ENCODE measurements at places on chromosomes 2 and 18.
A peak's percentile ranks its signal among the peaks of the same experiment; 100 is the strongest.

DNA sequence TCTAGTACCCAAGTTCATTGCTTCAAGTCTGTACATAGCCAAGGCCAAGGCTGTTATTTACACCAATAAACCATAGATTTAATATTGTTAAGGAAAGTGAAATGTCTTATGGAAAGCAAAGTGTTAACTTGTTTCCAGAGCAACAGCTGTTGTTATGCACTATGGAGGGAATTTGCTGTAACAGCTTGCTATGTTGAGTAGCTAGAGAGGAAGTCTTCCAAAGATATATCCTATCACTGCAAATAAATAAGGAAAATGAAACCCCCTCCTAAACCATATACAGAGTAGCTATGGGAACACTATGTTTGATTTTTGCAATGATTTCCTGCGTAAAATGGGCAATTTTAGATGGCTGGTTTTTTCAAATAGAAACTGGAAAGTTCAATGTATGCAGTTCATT, 21.1 kb downstream of the TMEM182 start:
- no peak for DNase-seq

DNA sequence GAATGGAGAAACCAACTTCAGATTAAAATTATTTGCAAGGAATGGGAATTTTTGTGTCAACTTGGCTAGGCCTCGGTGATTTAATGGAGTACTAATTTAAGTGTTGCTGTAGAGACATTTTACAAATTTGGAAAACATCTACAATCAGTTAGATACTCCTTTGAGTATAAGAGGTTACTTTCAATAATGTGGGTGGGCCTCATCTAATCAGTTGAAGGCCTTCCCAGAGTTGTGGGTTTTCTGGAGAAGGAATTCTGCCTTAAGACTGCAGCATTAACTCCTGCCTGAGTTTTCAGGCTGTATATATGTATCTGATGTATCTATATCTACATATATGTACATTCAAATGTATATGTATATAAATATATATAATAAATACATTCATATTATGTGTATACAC, 47.6 kb upstream of the ABCA12 start:
- DNase-seq: no peak

DNA sequence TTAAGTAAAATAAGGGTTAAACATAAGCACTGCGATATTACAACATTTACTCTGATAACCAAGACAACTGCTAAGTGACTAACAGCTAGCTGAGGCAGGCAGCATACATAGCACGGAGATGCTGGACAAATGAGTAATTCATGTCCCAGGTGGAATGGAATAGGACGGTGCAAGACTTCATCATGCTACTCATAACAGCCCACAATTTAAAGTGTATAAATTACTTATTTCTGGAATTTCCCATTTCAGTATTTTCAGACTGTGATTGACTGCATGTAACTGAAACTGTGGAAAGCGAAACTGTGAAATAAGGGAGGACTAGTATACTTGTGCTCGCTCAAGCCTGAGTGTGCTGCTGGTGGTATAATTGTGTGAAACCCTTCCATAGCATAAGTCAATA, 12.9 kb downstream of the IER3IP1 start:
- DNase-seq: peak; percentile 61

DNA sequence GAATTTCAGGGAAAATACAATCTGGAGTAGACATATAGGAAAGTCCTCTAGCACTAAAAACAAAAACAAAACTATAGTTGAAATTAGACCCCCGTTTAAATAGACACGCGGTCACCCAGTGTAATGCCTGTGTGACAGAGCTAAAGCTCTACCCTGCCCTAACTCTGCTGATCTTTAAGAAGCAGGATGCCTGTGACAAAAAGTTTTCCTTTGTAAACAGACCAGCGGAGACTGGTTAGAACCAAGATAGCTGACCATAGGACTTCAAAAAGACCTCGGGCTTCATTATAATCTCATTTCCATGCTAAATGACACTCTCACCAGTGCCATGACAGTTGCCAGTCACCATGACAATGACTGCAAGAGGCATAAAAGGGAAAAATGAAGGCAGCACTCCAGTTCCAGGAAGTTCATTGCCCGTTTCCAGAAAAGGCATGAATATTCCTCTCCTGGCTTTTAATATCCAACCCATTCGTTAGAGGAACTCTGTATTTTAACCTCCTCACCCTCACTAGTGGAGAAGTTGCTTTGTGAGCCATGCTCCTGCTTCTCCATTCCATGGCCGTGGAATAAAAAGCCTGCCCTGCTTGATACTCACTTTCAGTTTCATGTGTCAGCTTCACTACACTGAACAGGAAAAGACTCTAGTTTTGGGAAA, 157.2 kb upstream of the COPS8 start:
- DNase-seq: no peak

GRCh38 chr18:58570360-58571064, 58.4 kb downstream of the ALPK2 start:
- no peak for DNase-seq

DNA sequence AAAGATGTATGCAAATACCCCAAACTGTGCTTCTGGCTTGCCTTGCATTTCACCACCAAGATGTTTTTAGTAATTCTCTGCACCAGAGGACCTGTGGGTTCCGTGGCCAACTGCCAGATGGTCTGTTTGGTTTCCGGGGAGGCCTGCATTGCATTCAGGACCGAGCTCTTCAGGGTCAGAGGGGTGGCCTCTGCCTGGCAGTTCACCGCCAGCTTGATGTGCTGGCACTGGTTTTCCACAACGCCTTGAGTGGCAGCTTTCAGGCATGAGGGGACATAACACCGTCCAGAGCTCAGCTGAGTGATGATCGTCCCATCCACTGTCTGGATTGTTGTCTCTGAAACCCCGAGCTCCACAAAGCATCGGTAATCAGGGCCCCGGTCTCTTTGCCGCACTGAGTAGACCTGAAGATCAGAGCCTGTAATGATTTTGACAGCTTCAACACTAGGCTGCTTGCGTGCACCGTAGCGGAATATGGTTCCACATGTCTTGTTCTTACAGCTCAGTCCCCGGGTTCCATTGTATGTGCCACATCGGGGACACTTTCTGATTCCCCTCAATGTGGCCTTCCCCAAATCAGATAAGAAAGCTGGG, 9.4 kb downstream of the C2orf42 start:
- no peak for DNase-seq

- DNase-seq: no peak
Observed at GRCh38 chr2:107001062-107001461, 115.1 kb upstream of the ST6GAL2 start.

GRCh38 chr2:17581831-17582230, 41.3 kb downstream of the VSNL1 start:
- DNase-seq: no peak

GRCh38 chr2:157995117-157995516, 106.6 kb upstream of the UPP2 start:
- no peak for DNase-seq

- DNase-seq: no peak
Observed at GRCh38 chr2:204064119-204064518, 127.6 kb downstream of the ICOS start.

- no peak for DNase-seq
Observed at GRCh38 chr2:103437161-103437560, 675.3 kb downstream of the TMEM182 start.

DNA sequence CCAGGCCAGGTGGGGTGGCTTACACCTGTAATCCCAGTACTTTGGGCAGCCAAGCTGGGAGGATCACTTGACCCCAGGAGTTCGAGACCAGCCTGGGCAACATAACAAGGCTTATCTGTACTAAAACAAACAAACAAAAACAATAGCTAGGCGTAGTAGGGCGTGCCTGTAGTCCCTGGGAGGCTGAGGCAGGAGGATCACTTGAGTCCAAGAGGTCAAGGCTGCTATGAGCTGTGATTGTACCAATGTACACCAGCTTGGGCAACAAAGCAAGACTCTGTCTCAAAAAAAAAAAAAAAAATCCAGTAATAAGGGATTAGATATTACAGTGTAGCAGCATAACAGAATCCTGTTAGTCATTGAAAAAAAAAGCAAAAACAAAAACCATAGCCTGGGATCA, 223.2 kb upstream of the FOSL2 start:
- no peak for DNase-seq

DNA sequence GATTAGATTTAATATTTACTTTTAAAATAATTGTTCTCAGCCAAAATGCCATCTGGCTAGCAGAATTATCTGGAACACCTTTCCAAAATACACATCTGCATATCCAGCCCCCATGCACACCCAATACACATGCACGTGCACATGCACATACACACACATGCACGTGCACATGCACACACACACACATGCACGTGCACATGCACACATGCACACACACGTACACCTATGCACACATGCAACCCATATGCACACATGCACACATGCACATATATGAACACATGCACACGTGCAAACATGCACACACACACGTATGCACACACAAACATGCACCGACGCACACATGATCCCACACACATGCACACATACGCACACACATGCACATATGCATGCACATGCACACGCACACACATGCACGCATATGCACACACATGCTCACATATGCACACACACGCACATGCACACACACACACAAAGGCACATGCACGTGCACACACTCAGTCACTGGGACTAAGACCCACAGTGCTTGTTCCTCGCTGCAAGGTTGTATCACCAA, 53.5 kb downstream of the COPS8 start:
- no peak for DNase-seq

- DNase-seq: no peak
Observed at GRCh38 chr2:112153179-112153490, 14.9 kb downstream of the FBLN7 start.

- DNase-seq: no peak
Observed at GRCh38 chr2:10404324-10405143, 43.6 kb downstream of the ODC1 start.

DNA sequence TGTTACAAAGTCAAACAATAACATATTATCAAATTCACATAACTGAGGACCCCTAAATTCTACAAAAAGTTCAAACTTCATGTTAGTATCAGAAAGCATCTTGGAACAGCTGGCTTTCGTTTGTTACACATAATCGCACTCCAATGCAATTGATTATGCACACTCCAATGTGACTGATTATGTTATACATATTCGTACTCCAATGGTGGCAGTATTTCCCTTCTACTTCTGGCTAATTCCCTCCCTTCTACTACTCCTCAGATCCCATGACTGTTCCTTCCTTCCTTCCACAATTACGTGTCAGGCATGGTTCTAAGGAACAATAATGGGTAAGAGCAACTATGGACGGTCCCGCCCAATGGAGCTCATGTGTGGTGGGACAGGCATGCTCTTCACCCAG, 137.1 kb upstream of the CCDC150 start:
- DNase-seq: no peak

GRCh38 chr18:57846258-57846657, 43.1 kb upstream of the ATP8B1 start:
- peak; percentile 3 for DNase-seq

DNA sequence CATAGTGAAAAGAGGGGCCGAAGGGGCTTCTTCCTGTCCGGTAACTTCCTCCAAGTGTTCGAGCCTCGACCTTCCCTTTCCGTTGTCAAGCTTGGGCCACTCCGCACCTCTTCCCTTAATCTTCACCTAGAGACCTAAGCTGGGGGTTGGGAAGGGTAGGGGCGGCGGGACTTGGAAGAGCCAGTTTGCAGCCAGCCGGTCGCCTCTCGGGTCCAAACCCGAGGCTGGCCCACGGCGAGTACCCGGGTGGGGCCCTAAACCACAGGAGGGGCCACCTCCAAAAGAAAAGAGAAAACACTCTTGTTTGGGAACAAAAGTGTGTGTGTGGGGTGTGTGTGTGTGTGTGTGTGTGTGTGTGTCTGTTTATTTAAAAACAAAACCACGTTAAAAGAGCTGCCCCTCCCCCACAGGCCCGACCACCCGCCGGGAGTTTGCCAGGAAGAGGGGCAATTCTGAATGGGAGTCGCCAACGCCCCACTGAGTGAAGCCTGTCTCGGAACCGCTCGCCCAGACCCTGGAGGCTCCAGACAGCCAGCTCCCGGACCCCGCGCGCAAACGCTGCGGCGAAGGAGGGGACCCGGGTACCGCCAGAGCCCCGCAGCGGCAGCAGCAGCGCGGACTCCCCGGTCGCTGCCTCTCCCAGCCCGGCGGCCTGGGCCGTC, 488 bp upstream of the RHOB start:
- no peak for DNase-seq

GRCh38 chr2:61909116-61909515, 3.6 kb downstream of the COMMD1 start:
- no peak for DNase-seq

DNA sequence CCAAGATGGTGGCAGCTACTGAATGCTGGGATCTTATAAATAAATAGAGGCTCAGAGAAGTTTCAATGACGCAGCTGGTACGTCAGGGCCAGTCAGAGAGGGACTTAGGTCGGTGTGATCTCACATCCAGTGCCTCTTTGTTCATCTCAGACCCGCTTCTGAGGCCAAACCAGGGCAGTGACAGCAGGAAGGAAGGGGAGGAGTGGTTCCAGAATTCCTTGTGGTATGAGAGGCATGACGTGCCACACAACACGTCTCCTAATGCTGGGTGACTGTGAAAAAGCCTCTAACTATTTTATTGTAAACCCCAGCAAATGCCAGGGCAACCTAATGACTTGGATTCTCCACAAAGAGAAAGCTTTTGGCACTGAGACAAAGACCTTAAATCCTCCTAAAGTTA, 423.3 kb downstream of the LPIN1 start:
- peak; percentile 50 for DNase-seq

DNA sequence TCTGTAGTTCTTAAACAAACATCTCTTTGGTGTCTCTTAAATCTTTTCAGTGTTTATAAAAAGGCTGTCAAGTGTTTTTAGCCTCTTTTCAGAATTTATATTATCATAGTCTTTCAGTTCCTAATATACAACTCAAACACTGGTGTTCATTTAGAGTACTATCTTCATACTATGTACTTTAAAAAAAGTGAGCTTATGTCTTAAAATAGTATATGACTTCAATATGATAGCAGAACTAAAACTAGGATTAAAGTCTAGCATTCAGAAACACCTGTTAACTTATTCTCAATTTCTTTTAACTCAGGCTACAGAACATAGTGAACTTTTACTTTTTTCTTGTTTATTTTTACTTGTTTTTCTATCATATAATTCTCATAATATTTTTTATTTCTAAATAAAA, 14.7 kb upstream of the IKZF2 start:
- DNase-seq: no peak

DNA sequence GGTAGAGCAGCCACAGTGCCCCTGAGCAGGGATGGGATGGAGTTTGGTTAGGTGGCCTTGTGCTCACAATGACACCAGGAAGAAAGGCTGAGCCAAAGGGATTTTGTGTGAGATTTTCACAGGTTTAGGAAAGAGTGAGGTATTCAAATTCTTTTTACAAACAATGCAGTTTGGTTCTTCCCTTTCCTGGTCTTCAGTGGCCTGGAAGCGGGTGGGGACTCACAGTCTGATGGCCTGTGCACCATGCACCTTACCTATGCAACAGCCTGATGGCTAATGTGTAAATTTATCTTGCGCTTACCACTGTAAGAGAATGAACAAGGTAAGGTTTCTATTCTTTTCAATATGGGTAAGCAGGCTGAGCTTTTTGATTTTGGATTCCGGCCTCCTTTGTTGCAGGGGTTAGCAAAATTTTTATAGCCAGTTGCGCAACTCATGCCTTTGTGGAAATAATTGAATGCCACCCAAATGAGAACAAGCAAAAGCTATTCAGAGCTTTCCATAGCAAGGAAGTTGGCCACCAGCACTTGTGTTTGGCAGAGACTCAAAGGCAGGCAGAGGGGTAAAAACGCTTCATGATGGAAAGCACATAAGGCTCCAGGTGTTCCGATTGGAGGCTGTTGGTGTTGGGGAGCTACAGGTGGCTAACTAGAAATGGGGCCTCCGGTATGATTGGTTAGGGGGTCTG, 23.8 kb upstream of the IL1R2 start:
- DNase-seq: no peak

GRCh38 chr2:163246135-163246534, 407.6 kb upstream of the KCNH7 start:
- no peak for DNase-seq

Measured in skeletal muscle cell (primary cell).